ENCODE measurements at places on chromosomes 7 and 10.

DNA sequence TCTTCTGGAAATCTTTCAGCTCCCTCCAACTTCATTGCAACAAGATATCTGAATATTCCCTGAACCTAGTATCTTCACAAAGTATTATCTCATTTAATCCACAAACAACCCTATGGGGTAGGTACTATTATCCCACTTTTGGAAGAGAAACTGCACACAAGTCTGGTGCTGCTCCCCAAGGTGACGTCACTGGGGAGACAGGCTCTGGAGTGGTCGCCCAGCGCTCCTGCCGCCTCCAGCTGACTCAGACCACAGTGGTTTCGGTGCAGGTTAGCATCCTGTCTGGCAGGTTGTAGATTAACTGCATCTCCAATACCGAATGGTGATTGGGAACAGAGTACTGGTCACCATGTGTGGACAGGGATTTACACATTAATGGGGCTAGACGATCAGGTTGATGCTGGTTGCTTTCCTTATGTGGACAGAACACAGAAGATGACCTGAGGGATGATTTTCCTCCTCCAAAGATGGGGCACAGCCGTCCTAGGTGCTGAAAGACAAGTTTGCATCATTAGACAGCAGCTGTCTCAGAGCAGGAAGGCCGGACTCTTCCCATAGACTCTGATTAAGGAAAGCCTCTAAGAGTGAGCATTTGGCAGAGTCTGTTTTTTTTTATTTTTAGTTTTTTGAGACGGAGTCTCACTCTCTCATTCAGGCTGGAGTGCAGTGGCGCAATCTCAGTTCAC lies 128.6 kb downstream of the TRRAP start:
- DNase-seq: no peak

- DNase-seq: no peak
Measured at GRCh38 chr7:157005456-157006204, 4.8 kb downstream of the MNX1 start.

- no peak for DNase-seq
Measured at GRCh38 chr10:60576130-60577069, 186.7 kb upstream of the ANK3 start.

DNA sequence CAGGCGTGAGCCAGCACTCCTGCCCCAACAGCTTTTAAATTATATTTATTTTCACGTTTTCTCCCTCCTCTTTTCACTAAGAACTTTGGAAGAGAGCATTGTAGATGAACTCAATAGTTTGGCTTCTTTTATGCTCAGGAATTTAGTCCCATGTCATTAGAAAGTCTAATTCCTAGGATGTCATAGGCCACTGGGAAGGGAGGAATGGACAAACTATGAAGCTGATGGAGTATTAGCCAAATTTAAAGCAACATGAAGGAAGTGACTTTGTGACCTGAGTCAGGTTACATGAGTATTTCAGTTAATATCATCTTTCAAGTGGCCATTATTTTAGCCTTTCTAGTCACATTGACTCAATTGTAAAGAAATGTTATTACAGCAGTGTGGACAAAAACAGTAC lies 18.0 kb upstream of the OPN4 start:
- DNase-seq: no peak

DNA sequence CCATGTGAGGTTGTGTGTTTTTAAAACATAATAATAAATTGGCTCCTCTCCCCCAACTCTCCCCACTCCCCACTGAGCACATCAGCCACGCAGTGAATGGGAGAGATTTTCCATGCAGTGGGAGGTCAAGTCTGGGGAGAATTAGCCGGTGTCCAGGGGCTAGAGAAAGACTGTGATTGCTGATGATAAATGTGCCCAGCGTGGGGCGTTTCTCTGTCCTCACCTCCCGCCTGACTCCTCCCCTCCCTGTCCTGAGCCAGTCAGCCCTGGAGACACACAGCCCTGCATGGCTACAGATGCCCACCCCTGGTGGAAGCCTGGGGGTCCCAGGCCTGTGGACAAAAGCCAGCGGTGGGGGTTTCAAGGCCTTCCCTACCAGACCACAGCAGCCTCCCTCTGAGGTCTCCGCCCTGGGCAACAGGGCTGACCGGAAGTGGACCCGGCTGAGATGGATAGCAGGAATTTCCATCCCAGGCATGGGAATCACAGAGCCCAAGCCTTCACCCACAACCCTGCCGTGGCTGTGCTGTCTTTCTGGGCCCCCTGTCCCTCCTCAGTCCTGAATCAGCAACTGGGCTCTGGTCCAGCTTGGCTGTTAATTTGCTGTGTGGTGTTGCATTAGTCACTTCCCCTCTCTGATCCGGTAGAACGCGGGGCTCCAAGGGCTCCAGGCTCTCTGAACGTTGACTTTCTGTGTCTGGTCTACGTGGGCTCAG lies 46.8 kb upstream of the SLC29A3 start:
- no peak for DNase-seq

DNA sequence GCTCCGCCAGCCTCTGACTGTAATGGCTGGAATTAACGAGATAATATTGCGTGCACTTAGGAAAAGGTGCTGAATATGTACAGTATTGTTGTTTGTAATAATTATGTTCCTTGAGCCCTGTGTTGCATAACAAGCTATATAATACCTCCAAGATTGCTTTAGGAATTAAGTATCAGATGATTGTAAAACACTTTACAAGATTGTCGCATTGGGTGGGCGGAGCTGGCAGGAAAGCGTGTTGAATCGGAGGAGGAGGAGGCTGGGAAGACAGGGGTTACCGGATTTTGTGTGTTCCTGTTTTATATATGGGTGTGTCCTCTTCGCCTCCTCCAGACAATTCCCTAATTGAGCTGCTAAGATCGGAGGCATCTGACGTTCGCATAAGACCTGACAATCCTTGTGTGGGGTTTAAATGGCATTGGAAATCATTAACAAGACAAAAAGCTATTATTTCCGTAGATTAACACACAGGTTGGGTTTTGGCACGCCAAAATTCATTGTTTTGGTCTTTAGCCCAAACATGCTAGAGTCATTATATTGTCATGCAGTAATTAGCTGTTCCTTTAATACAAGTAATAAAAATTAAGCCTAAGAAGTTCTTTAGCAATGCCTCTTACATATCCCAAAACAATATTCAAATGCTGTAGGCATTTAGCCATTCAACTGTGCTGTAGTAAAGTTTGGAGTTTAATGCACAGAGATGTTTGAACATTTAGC lies 192.9 kb upstream of the SH2B2 start:
- no peak for DNase-seq

GRCh38 chr7:18040196-18040595 lies 12.6 kb upstream of the PRPS1L1 start:
- no peak for DNase-seq

DNA sequence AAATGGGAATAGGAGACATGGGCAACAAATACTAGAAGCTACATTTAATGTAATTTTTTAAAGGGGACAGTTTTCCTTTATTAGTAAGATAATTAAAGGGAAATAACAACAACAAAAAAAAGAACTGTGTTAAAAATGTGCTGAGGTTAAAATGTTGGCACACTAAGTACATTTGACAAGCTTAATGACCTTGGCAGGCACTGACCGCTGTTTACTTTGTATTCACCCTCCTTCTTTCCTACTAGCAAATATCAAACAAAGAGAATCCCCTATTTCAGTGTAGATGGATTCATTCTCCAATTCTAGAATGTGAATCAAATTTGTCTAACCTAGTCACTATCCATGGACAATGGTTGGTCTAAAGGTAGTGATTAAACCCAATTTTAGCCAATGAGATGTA lies 77.5 kb upstream of the TOMM7 start:
- DNase-seq: no peak

DNA sequence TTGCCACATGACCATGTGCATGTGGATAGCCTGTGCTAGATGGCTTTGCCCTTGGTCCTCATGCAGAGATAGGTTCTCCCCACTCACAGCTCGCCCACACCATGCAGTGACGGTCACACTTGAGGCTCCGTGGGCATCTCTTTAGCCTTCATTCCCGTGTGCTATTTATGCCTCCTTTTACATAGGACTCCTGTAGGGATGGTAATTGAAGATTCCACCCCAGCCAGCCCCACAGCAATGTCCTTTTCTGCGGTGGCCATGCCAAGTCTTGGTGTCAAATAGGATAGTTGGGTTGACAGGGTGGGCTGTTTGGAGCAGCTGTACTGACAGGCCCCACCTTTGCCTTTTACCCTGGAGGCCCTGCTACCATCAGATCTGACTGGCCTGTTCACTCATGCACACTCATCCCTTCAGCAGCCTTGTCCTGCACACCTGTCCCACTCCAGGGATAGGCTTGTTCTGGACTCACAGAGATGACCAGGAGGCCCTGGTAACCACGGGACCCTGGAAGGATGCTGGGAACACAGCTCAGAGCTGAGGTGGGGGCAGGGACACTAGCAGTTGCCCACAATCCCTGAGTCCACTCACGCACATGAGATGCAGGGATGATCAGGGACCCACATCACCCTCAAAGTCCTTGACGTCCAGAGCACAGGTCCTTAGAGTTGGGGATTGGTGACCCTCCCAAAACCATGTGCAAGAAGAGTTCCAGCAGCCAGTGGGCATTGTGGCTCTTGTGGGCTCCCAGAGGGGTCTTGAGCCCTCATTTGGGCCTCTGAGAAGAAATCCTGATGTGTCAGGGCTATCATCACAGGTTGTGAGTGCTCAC lies 71.2 kb downstream of the ADCY1 start:
- no peak for DNase-seq

DNA sequence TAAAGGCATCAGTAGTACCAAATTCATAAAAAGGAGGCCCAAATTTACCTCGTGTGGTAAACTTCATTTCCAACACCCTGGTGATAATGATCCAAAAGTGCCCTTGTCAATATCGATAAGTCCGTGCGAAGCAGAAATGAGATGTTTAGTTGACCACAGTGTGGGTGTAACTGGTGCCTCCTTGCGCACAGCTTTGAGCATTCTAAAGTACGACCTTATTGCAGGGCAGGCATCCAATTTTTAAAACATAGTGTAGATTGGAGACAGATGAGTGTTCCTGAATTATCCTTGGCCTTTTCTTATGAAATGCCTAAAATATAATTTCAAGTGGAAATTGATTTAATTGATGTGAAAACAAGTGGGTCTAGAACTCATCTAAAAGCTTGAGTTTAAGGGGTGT lies 248.4 kb downstream of the TRIL start:
- DNase-seq: no peak

GRCh38 chr10:123755061-123755460 lies 88.9 kb downstream of the GPR26 start:
- no peak for DNase-seq

DNA sequence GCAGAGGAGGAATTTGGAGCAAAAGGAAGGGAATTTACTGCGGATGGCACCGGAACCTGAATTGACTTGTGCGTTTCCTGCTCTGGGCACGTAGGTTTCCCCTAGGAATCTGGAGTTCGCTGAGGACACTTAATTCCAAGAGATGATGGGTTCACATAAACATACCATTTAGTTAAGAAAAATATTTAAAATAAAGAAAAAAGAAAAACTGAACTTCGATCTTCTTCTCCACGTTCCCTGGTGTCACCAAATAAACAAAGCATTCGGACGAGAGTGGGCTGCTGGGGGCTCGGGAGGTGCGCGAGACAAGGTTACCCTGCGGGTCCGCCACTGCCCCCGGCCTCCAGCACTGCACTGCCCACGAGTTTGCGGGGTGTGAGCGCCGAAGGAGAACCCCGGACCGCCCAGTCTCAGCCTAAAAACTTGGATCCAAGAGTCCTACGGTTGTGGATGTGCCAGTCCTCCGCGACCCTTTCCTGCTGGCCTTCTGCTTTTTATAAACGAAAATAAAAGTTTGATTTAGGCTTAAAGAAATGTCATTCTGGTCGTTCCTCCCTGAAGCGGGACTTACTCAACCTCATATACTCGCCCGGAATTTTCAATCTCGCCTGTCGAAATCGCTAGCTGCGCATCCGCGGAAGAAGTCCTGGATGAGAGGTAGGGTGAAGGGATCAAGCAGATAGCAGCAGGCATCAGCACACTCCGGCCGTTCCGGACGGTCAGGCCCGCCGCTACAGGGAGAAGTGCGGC lies 30.3 kb downstream of the SKIDA1 start:
- DNase-seq: no peak

- no peak for DNase-seq
Measured at GRCh38 chr10:122269059-122269687, 1.9 kb upstream of the BTBD16 start.

- DNase-seq: no peak
Measured at GRCh38 chr7:132296820-132297219, 279.4 kb downstream of the PLXNA4 start.

GRCh38 chr10:103564116-103564501 lies 70.6 kb downstream of the NEURL1 start:
- DNase-seq: no peak

Measured in HEK293T (cell line).